ENCODE measurements at places on chromosomes 5 and 9. TPM values are rescaled to one million over a fixed set of nuclear protein-coding genes. Genes with fewer than 3 reads are reported as not detected.

GRCh38 chr9:117418111-117418510 lies 3.3 kb upstream of the ASTN2 start:
- DNase-seq: no peak

DNA sequence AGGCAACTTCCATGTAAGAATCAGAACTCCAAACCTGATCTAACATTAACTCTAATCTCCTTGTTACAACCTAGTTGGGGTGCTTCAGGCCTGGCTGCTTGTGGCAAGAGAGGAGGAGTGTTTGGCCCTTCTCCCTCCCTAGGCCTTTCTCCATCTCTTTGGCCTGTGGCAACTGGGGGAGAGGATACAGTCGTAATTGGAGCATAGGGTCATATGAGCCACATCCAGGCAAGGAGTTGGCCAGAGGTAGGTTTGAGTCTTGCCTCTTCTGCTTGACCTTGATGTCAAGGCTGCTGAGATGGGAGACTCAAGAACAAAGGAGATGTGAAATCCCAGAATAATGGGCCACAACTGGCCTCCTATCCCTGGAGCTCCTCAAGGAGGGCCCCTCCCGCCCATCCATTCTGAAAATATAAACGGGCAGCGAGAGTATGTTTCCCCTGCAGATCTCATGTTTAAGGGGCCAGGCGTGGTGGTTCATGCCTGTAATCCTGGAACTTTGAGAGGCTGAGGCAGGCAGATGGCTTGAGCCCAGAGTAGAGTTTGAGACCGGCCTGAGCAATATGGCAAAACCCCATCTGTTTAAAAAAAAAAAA lies 59.3 kb upstream of the ANGPTL2 start:
- no peak for DNase-seq

- no peak for DNase-seq
Measured at GRCh38 chr9:2767800-2768677, 50.7 kb downstream of the KCNV2 start.

CMYA5 gene
- total RNA-seq: 0.22 TPM

SLC6A19 gene
- total RNA-seq: not detected
